CD4-positive, alpha-beta T cell treated with Interleukin-21 for 1 hour (primary cell): ENCODE measurements at places on chromosomes 6 and 20.

- peak; percentile 60 for DNase-seq
Measured at GRCh38 chr6:150417899-150418826, 49.4 kb downstream of the IYD start.

- peak; percentile 33 for DNase-seq
Measured at GRCh38 chr6:11722220-11722619, 56.4 kb downstream of the ADTRP start.

GRCh38 chr20:53413186-53413631, 180.4 kb downstream of the ZNF217 start:
- peak; percentile 51 for DNase-seq

DNA sequence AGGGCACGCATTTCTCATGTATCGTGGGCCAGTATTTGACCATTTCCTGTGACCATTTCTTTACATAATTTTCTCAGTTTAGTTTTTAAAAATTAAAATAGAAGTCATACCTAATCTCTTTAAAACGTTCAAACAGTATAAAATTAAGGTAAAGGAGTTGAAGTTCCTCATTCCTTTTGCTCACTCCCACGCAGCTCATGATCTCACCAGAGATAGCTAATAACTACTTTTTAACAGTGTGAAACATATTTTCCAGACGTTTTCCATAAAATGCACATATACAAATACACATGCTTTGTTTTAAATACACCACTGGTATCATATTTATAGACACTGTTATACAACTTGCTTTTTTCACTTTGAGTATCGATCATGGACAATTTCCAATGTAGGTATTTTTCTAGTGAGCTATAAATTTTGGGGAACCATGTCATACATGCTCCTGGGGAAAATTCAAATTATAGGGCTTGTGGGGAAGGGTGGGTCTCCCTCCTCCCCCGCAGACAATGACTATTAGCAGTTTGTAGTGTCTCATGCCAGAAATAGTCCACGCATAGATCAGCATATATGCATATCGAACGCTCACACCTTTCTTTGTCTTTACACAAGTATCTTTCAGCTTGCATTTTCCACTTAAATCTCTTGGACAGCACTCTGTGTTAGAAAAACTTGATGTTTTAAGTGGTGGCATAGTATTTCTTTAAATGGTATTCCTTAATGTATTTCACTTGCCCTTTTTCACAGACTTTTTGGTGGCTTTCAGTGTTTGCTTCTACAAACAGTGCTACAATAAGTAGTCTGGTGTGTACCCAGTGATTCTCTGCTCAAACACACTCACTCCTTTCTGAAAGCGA, 145.5 kb upstream of the ZNF217 start:
- no peak for DNase-seq

DNA sequence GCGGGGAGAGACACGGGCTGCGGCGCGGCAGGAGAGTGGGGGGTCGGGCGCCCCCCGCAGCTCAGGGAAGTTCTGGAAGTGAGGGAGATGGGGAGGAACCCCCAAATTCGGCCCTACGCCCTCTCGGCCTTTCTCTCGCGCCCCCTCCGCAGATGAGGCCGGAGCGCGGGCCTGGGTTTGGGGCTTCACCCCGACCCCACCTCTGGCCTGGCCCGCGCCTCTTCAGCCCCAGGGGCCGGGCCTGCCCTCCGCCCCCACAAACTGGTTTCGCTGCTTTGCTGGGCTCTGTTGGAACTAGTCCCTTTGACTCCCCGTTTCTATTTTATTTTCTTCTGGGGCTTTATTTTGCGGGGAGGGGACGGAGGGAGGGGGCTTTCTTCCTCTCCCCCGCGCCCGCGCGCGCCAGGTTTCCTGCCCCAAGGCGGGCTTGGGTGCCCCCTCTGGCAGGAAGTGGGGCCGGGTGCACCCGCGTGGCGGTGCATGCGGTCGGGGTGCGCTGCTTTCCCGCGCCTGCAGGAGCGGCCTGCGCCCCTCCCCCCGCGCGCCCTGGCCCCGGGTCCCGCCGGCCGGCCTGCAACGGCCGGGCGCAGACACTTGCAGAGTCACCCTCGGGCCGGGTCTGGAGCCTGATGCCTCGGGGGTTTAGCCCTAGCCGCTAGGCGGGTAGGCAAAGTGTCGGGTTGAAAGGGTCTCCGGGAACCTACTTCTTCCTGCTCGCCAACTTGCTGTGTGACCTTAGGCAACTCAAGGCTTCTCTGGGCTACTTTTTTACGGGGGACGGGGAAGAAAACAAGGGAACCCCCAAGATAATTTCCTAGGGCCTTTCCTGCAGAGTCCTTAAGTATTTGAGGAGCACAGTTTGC, 1.3 kb downstream of the HMGA1 start:
- peak; percentile 74 for DNase-seq

- DNase-seq, result no peak
Measured at GRCh38 chr6:44621846-44622245, 234.3 kb downstream of the CDC5L start.

DNA sequence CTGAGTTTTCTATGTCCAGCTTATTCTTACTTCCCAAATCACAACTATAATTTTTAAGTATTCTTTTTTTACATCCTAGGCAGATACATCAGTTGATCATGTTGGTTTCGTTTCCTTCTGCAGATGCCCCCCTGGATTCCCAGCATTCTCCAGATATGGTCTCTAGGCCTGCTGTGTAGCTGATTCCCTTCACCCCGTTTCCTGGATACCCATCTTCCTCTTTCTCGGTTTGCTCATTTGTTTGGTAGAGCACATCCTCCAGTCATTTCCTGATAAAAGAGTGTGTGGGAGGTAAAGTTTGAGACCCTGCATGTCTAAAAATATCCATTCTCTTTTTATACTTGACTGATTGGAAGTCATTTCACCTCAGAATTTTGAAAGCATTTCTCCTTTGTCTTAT, 66.4 kb downstream of the ANKS1A start:
- DNase-seq, result no peak

- DNase-seq, result no peak
Measured at GRCh38 chr6:104466306-104466705, 393.4 kb downstream of the HACE1 start.
